SJSA1 (cell line): ENCODE measurements at places on chromosomes 3 and 15. TPM values are rescaled to one million over a fixed set of nuclear protein-coding genes. Genes with fewer than 3 reads are reported as not detected.

DNA sequence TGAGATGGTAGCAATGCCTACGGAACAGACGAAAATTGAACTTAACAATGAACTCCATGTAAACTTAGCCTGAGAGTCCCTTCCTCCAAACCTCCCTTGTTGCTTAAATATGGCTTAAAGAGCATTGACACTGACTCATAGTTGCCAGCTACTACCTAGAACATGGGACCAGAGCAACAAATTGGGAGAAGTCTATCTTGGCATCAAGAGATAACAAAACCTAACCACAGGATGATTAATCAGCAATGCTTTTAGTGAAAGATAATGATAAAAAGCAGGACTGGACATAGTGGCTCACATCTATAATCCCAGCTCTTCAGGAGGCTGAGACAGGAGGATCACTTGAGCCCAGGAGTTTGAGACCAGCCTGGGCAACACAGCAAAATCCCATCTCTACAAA, 117.8 kb upstream of the MNS1 start:
- DNase-seq, result no peak

DNA sequence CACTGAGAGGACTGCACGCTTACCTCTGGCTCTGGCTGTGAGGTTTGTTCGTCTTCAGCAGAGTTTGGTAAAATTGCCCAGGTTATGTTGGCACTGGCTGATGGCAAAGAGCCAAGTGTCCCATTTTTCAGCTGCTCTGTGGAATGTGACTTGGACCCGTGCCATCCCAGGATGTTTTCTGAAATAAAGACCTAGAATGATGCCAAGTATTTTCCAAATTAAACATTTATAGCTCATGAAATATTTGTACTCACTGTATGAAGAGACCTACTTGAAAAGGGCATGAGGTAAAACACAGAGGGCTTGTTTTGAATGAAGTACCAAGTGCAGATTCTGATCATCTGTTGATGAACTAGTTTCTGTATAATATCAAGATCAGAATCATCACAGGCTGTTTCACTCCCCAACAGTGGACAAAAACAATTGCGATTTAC, 200.5 kb downstream of the STT3B start:
- DNase-seq, result no peak

- DNase-seq, result no peak
Measured at GRCh38 chr15:21267226-21267625, 173.1 kb downstream of the POTEB3 start.

DNA sequence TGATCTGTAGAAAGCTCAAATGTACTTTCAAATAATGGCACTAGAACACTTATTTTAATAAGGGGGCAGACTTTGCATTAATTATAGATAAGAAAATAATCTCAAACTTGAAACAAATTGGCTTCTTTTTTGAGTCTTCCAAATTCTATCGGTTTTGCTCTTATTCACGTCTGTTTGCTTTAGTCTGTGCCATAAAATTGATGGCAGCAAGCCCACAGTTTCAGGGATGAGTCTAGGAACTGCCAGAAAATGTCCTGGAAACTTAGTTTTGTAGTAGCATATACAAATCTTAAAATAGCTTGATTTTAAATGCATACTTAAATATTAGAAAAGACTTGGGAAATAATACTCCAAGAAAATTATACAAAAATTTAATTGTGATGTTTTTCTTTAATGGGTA, 39.7 kb downstream of the BCHE start:
- no peak for DNase-seq

DNA sequence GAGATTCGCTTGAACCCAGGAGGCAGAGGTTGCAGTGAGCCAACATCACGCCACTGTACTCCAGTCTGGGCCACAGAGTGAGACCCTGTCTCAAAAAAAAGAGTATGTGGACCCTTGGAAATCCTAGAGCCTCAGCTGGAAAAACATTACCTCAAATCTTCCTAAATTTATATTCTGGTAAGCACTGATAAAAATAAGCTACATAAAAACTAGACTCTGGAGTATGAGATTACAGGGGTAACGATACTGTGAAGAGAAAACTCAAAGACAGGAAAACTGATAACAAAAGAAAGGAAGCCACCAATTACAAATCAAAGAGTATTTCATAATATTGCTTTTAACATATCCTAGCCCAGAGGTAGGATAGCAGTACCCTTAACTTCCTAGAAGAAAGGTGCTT, 30.3 kb downstream of the SETD2 start:
- no peak for DNase-seq

DNA sequence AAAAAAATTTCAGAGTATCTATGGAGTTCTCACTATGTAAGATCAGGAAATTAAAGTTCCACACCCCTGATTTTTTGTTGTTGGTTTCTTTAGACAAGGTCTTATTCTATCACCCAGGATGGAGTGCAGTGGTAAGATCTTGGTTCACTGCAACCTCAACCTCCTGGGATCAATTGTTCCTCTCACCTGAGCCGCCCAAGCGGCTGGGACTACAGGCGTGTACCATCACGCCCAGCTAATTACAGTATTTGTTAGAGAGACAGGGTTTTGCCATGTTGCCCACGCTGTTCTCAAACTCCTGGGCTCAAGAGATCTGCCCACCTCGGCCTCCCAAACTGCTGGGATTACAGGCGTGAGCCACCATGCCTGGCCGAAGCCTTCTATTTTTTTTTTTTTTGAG, 12.4 kb downstream of the QRICH1 start:
- DNase-seq, result no peak

Gene GOLGA6L9
- total RNA-seq, result 1.1 and 1.6 TPM in 2 replicates

- DNase-seq, result no peak
Measured at GRCh38 chr3:122797291-122797690, 2.4 kb downstream of the SLC49A4 start.

DNA sequence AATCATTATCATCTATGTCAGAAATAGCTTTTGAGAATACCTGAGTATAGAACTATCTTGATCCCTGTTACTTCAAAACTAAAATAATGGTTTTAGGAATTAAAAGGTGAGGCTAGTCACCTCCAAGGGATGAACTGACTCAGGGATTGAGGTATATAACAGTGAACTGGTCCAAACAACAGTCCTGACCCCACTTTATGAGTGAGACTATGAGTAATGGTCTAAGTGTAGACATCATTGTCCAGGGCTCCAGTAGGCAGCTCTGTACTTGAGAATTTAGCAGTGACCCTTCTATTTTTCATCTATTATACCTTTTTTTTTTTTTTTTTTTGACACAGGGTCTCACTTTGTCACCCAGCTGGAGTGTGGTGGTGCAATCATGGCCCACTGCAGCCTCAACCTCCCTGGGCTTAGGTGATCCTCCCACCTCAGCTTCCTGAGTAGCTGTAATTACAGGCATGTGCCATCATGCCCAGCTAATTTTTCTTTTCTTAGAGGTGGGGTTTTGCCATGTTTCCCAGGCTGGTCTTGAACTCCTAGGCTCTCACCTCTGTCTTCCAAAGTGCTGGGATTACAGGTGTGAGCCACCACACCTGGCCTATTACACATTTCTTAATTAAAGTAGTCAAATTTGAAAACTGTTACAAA, 36.3 kb downstream of the MLH1 start:
- DNase-seq, result no peak

Gene CAMK2N2
- 0.13 TPM in 1 of 2 replicates, not detected in the other for total RNA-seq

DNA sequence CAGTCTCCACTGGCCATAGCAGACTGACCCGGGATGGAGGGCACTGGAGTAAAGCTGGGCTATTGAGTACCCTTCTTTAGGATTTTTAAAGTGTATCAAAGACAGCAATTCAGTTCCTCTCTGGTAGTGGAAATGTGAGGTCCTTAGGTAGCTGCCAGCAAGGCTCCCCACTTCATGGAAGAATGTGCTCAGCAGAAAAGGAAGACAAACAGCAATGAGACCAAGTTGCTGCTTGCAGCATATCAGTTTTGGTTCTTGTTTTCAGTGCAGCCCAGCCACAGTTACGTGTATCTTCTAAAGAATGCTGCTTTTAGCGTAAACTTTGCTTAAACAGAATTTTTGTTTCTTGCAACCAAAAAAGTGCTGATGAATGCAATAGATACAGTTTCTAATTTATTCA, 374.0 kb upstream of the CBLB start:
- no peak for DNase-seq

Gene CD276
- 81.2 and 148 TPM in 2 replicates for total RNA-seq

GRCh38 chr15:66848116-66848515, 146.1 kb downstream of the SMAD6 start:
- peak; percentile 18 for DNase-seq

- DNase-seq, result no peak
Measured at GRCh38 chr3:55564726-55565125, 77.6 kb upstream of the WNT5A start.

Gene SLC49A4
- 10.4 and 12.0 TPM in 2 replicates for total RNA-seq

GRCh38 chr3:126166009-126166408, 14.4 kb downstream of the ALDH1L1 start:
- no peak for DNase-seq

Gene SH2D7
- not detected in 2 replicates for total RNA-seq

Gene FAM81A
- total RNA-seq, result 1.6 and 2.8 TPM in 2 replicates

GRCh38 chr3:102114264-102114979, 265.1 kb downstream of the NFKBIZ start:
- DNase-seq, result no peak

DNA sequence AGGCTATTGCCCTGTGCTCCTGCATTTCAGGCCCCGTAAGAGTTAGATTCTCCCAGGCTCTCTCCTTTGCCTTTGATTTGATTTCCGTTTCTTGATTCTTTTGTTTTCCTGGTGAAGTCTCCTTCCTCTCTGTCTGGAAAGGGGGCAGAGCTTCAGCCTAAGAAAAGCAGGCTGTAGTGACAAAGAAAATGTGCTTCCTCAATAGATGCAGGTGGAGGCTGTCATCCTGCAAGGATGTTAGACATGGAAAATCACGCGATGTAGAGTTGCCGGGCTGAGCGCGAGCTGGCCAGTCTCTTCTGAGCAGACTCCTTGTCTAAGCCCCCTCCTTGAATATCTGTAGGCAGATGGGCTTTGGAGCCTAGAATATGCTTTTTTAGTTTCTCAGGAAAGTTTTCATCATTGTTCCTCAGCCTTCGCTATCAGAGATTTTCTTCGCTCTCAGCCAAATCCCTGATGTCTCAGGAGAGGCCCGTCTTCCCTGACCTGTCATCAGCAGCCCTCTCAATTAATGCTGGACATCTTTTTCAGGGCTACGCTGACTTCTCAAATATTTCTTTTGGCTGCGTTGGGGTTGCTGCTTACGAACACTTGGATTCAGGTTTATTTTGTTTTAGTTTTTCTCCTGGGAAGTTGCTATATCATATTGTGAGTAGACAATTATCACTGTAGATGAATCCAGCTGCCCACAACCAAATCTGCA, 163.6 kb downstream of the ITPR1 start:
- no peak for DNase-seq

GRCh38 chr15:74571191-74571590, 30.2 kb downstream of the ARID3B start:
- no peak for DNase-seq

DNA sequence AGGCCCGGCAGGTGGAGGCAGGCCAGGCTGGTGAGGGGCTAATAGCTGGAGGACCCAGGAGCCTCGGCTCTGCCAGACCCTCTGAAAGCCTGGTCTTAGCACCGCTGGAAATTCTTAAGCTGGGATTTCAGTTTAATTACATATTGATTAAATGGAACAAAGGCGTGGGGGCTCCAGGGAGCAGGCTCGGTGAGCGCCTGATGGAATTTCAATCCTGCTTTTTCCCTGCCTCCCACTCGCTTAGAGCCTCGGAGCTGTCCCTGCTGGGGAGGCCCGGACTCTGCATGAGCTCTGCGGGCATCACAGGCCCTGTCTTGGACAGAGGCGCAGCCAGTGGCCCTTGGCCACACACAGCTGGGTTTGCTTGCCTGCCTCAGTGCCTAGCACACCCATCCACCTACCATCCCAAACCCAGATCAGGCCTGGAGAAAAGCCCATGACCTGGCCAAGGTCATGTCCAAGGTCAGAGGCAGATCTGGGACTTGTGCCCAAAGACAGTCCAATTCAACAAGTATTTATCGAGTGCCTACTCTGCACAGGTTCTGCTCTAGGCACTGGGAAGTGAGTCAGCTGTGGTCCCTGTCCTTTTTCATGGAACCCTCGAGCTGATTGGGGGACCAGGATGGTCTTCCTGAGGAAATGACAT, 40.6 kb downstream of the LINGO1 start:
- no peak for DNase-seq

Gene PYGO1
- 5.9 and 9.9 TPM in 2 replicates for total RNA-seq

Gene SLC51A
- not detected in 2 replicates for total RNA-seq

Gene CCDC13
- 0.39 and 1.0 TPM in 2 replicates for total RNA-seq

- DNase-seq, result no peak
Measured at GRCh38 chr3:98018301-98018700, 16.8 kb downstream of the GABRR3 start.
